ENCODE measurements at places on chromosomes 3 and 15.

DNA sequence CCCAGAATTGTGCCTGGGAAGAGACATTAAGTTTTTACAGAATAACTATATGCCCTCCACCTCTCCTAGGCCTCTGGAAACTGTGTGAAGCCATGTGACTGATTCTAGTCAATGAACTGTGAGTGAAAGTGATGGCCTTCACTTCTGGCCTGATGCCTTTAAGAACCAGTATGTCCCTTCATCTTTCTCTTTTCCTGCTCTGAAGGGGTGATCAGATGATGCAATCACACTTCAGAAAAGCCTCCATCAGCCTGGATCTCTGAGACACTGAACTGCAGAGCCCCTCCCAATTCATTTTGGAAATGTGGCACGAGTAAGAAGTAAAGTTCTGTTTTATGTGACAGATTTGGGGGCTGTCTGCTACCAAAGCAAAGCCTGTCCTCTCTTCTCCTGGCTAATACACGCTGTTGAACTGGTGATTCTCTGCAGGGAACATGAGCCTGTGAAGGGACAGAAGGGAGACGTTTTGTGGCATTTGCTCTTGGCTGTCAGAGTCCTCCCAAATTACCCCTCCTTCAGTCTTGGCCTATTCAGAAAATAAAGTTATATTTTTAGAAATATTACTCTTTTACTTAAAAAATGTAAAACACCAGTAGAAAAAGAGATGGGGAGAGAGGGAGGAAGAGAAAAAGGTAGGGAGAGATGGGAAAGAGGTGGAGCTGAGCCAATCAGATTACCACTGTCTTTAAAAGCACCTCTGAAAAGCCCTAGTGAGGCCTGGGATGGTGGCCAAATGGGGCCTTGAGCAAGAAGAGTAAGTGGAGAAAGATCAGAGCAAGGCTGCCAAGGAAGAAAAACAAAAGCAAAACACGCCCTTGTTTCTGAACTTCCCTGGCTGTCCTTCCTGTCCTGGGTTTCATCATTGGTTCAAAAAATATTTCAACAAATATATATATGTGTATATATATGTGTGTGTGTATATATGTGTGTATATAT is 40.9 kb upstream of the RYK start:
- no peak for DNase-seq

DNA sequence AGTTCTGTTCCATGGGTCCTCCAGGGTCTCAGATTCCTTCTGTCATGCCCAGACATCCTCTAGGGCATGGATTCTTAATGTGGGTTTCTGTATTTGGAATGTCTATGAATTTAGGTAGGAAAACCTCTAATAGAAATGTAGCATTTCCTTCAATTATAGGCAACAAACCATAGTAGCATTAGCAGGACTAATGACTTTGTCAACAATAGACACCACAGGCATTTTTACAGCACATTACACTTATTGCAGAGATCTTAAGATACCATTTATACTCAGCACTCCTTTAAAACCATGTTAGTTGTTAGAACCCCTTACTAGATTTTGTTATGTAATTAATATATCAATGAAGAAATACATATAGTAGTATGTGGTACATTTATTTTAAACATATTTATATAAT is 77.8 kb upstream of the TBC1D5 start:
- DNase-seq, result no peak

- no peak for DNase-seq
These were observed 19.1 kb downstream of the TTC21A start for GRCh38 chr3:39126532-39127071.

- DNase-seq, result no peak
These were observed 15.8 kb downstream of the RUVBL1 start for GRCh38 chr3:128107834-128108233.

- no peak for DNase-seq
These were observed 56.9 kb downstream of the CADPS start for GRCh38 chr3:62818347-62818746.

DNA sequence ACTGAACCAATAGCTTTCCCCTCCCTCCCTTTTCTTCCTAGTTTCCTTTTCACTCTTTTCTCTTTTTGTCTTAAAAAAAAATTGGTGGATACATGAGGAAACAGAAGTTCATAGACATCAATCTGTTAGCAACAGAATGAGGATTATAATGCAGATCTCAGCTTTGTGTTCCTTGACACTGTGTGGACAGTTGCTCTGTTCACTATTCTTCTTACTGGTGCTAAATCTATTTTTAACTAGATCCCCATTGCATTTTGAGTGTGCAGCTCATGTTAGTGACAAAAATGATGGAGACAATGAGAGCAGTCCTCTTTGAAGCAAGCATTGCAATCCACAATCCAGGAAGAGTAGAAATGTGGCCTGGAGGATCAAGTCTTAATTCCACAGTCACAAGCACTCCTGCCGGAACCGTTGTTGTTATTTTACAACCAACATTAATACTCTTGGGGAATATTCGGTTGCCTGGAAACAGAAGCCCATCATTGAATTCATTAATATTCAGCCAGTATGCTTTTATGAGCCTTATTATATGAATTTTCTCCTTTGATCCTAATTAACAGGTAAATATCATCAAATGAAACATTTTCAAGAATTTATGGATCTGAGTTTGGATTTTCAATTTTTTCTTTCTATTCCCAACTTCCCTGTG is 1016.8 kb downstream of the NTRK3 start:
- DNase-seq, result no peak

- DNase-seq, result no peak
These were observed 310.6 kb upstream of the ATP11B start for GRCh38 chr3:182482705-182483104.

GRCh38 chr3:108447096-108447847 is 63.1 kb downstream of the MYH15 start:
- no peak for DNase-seq

Data from NCI-H1048 (cell line).